Inflammatory macrophage (primary cell): ENCODE measurements at places on chromosomes 4 and X.

- no peak for DNase-seq
These were observed 258.6 kb downstream of the TEX13A start for GRCh38 chrX:104961926-104962325.

DNA sequence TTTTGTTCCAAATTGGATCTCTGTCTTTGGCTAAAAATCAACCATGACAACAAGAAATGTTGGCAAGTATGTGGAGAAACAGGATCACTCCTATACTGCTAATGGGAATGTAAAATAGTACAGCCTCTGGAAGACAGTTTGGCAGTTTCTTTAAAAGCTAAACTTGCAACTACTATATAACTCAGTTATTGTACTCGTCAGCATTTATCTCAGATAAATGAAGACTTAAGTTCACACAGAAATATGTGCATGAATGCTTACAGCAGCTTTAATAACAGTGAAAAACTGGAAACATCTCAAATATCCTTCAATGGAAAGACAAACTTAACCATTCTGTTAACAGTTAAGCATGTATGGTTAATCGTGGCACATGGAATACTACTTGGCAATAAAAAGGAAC lies 15.4 kb upstream of the HAND2 start:
- no peak for DNase-seq

DNA sequence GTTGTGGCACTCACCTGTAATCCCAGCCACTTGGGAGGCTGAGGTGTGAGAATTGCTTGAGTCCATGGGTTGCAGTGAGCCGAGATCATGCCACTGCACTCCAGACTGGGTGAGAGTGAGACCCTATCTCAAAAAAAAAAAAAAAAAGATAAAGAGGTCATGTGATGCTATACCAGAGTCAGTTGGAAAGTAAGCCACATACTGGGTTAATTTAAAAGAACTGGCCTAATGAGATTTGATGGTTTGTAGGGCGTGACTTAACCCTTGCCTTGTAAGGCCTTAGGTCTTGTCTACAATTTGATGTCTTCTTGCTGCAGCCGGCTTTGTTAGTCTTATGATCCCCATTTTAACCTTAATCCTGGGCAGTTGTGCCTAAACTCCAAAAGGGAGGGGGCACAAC lies 5.2 kb downstream of the MGST2 start:
- no peak for DNase-seq

- DNase-seq, result no peak
These were observed 226.5 kb downstream of the FBXW7 start for GRCh38 chr4:152309418-152309817.

DNA sequence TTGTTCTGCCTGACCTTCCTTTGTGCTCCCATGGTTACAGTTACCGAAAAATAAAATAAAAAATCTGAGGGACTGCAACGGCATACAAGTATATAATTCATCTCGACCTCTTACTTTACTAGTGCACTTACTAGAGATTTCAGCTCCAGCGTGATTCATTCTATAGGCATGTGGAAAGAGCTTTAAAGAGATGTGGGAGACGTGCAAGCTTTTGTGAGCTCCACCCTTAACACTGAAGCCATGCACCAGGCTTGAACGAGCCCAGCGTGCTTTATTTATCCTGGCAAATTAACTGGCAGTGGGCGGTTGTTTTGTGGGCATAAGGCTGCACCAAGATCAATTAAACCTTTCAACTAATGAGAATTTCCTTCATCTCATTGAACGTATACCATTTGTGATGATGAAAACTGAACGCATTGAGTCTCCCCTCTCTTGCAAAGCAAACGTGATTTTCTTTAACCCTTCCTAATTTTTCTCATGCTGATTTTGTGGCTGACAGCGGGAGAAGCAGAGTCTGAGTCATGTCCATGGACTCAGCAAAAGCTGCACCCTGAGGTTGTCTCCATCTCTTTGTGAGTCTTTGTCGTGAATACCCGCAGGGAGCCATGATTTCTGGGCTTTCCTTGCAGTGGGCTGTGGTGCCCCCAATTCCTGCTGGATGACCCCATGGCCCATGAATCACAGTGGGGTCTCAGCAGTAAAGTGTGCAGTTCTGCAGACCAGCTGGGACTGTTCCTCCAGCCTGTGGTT lies 60.1 kb downstream of the MXRA5 start:
- DNase-seq, result no peak

DNA sequence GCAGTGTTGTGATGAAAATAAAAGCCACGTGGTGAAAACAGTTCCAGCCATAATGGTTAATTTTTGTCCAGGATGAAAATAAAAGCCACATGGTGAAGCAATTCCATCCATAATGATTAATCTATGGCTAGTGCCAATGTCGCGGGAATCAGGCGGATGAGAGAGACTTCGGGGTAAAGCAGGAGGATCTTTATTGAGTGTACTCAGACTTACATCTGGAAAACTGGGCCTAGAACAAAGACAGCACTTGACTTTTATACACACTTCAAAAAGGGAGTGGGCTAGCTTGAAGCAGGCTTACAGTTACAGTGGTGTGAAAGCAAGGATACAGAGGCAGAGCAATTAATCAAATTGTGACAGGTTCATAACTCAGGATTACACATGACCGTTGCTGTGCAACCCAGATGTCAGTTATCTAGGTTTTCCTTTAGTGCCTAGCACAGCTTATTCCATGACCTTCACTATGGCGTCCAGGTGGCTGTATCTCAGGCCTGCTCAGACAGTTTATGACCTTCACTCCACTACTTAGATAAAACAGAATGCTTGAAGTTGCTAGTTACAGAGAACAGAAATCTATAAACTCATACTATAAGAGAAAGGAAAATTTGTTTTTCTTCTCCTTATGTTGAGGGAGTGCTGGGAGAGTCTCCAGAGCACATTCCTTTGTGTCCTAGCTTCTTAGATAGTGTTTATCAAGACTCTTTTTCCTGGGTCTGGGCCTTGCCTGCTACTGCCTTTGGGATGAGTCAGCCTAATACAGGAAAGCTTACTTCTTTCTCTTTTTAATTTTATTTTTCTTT lies 5.9 kb upstream of the PLA2G12A start:
- DNase-seq, result no peak

DNA sequence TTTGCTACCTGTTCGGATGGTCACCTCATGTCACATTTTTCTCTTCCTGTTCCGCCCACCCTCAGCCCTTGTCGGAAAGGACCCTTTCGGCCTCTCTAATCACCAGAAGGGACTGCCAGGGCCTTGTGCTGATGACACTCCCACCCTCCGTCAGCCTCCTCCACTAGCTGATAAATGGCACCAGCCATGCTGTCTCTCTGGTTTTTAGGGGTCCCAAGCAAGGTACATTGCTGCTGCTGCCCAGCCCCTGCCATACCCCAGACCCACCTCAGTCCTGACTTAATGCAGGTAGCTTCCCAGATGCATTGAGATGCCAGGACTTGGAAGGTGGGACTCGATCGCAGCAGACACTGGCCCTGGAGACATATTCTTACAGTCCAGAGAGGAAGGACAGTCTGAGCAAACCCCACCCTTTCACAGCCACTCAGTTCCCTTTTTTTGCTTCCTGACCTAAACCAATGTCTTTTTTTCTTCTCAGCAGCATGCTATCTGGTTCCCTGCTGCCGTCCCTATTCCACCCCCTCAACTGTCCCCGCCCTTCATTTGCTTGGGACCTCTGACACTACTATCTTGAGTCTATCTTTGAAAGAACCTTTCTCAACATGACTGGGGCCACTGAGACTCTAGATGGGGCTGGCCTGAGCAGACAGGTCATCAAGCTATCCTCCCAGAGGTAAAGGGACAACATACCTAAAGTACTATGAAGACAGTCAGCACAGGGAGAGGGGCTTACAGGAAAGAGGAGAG lies at the start of gene BTK:
BTK (minus strand) TSS at position 397 of the 747 bp plus-strand sequence. CDS start 10,907 bp downstream, outside the sequence.
- DNase-seq, result peak; percentile 79

GRCh38 chr4:128155874-128156456 lies 94.9 kb downstream of the LARP1B start:
- DNase-seq, result no peak

GRCh38 chr4:123364906-123365305 lies 31.7 kb upstream of the SPRY1 start:
- no peak for DNase-seq

DNA sequence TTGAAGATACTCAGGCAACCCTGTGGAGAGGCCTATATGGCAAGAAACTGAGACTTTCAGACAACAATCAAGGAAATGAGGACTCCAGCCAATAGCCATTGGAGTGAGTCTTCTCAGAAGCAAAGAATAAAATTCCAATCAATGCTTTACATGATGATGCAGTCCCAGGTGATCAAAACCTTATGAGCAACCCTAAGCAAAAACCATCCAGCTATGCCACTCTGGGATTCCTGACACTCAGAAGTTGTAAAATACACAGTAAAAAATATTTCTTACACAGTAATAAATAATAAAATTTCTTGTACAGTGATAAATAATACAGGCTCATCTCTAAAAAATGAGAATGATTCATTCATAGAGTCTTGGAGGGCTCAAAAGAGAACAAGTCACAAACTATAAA lies 150.6 kb downstream of the IL15 start:
- DNase-seq, result no peak

- DNase-seq, result no peak
These were observed 150.9 kb downstream of the SHROOM3 start for GRCh38 chr4:76585897-76586360.

DNA sequence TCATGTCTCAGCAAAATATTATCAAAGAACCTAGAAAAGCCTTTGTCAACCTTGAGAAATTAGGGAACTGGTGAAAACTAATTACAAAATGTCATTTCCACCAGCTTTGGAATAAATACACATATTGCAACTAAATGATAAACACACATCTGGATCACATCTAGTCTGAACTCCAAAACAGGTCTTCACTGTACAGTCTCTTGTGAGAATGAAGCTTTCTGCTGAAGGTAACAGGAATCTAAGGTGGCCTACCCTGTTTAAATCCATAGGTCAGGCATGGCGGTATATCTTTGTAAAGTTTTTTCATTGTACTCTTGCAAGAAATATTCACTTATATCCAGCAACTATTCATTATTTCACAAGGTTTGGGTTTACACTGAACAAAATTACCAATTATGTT lies 1.7 kb downstream of the SH3D19 start:
- no peak for DNase-seq

- DNase-seq, result no peak
These were observed 113.7 kb downstream of the BMP15 start for GRCh38 chrX:51024106-51024696.

DNA sequence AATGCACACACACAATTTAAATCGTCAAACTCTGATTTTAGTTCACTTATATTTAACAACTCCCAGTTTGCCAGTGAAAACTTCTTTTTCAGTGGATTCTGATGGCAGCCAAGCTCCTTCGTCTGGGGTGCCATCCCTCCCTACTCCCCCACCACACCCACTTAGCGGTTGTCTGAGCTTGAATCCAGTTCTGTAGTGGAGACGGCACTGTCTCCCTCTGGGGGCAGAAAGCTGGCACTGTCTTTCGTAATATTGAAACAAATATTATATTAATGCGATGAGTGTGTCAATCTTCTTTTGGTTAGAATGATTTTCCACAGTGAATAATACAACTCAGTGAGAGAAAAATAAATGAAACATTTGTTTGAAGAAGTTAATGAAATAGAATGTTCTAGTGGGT lies 5.4 kb downstream of the MEPE start:
- no peak for DNase-seq

GRCh38 chr4:184668096-184668495 lies 18.6 kb downstream of the PRIMPOL start:
- no peak for DNase-seq

GRCh38 chrX:30597216-30598012 lies 19.8 kb upstream of the TASL start:
- peak; percentile 70 for DNase-seq

GRCh38 chr4:3415471-3416141 lies 26.2 kb upstream of the HGFAC start:
- no peak for DNase-seq

- DNase-seq, result no peak
These were observed 23.1 kb downstream of the ACSL1 start for GRCh38 chr4:184802697-184803015.

DNA sequence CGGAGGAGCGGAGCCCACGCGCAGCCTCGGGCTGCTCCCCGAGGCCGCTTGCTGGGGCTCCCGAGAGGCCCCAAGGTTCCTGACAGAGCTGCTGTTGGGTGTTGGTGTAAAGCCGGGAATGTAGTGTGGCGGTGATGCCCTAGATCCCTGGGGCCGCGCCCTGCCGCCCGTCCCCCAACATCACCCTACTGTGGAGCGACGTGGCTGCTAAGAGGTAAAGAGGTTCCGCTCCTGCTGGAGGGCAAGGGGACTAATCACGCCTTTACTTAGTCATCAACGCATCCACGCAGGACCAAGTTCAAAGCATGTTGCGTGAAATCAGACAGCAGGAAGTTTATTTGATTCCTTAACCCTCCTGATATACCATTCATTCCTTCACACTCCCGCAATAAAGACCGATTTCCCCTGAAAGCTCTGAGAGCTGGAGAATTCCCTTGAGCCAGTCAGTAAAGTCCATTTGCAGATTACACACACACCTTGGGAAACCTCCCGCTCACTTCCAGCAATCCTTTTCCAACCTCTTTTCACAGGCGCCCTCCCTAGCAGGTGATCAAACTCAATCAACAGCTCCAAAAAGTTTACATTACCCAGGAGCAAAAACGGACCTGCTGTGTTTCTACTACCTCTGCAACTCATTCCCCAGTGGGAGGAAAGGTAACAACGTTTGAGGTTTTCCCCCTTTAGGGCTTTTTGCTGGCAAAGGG lies 579 bp upstream of the GABRA2 start:
- DNase-seq, result no peak

DNA sequence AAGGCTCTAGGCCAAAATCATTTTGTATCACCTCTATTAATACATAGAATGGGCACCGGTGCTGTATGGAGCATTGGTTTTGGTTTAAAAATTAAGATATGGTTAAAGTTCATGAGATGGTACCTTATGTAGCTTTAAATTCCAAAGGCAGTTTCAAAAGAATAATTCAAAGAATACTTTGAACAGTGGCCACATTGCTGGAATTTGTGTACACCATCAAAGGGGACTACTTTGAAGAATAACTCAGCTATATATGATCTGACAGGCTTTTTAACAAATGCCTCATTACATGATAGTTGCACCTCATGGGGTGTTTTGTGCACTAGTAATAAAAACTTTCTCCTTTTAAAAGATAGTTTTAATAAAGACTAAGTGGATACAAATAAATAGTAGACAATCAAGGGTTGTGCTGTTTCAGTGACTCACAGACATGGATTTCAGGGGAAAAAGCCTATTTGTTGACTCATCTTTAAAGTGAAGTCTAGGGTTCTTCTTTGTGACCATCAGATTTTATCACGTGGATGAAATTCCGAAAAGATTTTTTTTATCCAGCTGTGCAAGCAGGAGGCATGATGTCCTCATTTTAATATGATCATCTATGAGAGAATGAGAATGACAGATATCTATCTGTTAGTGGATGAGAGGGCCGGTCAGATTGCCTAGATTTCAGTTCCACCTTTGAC lies 12.8 kb downstream of the MTM1 start:
- DNase-seq, result no peak

DNA sequence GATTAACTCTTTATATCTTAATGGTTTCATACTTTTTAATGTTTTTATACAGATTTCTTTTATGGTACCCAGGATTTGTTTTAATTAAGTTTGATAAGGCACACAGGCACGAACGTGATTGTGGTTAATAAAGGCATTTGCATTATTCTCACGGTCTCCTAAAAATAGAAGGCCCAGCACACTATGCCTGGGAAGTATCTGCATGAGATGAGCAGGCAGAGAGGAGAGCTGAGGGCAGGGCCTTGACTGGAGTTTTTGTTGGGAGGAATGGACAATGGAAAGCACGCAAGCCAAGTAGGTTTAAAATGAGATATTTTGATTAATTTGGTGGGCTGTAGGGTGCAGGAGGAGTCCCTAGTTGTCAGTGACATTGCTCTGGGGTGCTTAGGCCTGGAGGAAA lies 1714.3 kb upstream of the PCDH7 start:
- DNase-seq, result no peak

- no peak for DNase-seq
These were observed 104.7 kb upstream of the TLR2 start for GRCh38 chr4:153579410-153579809.

- no peak for DNase-seq
These were observed 55.7 kb downstream of the MCUB start for GRCh38 chr4:109615742-109616141.
